NCI-H1105 (cell line): ENCODE measurements at places on chromosomes 16 and 17.

DNA sequence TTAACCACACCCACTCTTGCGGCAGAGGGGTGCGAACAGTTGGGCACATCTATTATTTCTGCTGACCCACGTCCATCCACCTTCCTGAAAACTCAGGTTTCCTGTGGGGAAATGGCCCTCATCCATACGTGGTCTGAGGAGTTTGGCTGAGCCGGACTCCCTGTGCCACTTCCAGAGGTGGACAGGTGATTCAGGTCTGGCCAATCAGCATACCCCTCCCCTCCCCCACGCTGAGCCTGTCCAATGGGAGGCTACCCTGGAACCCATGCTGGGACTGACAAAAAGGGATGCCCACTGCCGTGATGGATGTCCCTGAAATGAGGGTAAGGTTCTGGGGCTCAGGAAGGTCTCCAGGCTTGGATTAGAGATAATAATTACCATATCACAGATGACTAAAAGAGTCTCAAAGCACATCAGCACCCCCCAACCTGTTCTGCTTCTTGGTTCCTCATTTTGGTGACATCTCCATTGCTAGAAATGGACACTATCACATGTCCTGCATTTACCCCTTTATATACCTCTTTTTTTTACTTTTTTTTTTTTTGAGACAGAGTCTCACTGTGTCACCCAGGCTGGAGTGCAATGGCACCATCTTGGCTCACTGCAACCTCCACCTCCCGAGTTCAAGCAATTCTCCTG is 5.3 kb upstream of the MAPK7 start:
- no peak for DNase-seq

DNA sequence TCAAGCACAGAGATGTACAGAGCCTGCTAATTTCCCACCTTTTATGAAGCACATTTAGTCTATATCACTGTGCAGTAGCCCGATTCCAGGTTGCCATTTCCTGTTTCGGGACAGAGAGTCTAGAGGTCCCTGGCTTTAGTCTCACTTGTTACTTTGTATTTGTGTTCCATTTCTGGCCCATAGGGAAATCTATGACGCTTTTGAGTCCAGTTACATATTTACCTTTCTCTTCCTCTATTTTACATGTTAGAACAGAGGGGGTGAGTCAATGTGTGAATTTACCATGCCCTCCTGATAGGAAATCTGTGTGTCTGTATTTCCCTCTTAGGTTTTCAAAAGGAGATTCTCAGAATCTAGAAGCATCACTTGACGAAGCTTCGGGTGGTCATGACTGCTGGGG is 227.1 kb upstream of the ZFHX3 start:
- no peak for DNase-seq

DNA sequence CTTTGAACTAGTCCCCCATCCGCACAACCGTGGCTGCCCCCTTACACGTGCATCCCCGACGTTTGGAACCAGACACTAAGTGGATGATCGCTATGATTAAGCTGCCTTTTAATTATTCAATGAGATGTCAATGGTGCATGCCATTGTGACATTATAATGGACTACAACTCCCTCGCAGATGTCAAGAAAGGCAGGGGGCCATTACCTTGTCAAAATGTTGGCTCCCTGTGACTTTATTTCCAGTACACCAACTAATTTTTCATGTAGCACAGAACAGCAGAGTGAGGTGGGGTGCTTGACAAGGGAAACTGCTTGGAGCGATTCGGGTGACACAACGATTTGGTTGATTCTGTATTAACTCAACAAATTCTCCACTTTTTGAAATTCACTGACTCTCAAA is 26.5 kb downstream of the ASIC2 start:
- DNase-seq, result no peak

DNA sequence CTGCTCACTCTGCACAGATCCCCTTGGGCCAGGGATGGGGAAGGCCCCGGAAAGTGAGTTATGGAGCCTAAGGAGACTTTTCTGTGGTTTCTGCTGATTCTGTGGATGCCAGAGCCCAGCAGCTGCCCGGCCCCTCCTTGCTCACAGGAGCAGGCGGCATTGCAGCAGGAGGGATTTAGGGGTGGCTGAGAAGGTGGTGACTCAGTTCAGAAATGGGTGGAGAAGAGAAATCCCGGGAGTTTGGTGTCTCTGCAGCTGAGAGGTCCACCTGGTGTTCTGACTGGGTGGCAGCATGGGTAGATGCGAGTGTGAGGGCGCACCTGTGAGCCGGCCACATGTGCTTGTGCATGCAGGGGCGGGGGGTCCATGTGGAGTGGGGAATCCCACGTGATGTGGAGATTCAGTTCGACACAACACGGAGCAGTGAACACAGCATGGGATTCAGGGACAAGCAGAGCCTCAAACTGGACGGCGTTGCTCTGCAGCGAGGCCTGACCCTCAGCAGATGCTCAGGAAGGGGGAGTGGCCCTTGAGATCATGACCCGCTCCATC is 16.0 kb upstream of the SPPL2C start:
- no peak for DNase-seq

DNA sequence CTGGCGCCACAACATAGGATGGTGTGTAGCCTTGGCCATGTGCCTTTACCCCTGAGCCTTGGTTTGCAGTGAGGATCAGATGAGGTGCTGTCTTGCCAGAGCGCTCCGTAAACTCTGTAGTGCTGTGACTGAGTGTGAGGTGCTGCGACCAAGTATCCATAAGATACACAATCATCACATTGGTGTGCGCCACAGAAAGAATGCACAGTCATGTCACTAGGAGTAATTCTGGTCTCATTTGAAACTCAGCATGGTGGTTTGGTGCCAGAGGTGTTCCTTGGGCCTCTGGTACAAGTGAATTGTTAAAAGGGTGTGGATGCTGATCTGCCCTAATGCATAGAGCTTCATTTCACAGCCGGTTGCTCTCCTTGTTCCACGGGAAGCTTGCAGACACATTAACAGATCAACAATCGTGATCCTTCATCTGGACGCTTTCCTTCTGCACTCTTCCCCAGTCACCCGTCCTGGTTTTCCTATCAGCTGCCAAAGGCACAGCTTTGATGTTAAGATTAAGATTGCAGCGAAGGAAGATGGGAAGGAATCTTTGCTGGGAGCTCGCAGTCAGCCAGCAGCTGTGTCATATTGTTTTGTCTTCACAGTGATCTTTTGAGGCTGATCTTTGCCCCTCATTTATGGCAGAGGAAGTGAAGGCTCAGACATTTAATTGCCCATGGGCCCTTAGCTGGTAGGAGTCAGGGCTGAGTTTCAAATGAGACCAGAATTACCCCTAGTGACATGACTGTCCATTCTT is 79.1 kb downstream of the KSR1 start:
- no peak for DNase-seq

GRCh38 chr17:62800585-62800984 is 7.5 kb downstream of the MARCHF10 start:
- DNase-seq, result no peak

GRCh38 chr17:69492410-69493071 is 78.0 kb downstream of the MAP2K6 start:
- DNase-seq, result no peak

DNA sequence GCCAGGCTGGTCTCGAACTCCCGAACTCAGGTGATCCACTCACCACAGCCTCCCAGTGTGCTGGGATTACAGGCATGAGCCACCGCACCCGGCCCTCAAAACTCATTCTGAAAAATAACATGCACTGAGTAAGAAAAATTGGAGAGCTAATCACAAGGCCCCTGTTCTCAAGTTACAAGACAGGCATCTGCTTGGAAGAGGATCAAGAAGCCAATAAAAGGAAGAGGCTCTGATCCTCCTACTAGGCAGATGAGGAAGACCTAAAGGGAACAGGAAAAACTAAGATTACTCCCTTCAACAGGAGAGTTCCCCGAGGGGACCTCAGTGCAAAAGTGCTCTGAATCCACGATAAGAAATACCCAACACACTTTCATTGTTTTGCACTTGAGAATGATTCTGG is 18.4 kb downstream of the BLMH start:
- DNase-seq, result no peak
